ENCODE measurements at places on chromosomes 11 and 22.

DNA sequence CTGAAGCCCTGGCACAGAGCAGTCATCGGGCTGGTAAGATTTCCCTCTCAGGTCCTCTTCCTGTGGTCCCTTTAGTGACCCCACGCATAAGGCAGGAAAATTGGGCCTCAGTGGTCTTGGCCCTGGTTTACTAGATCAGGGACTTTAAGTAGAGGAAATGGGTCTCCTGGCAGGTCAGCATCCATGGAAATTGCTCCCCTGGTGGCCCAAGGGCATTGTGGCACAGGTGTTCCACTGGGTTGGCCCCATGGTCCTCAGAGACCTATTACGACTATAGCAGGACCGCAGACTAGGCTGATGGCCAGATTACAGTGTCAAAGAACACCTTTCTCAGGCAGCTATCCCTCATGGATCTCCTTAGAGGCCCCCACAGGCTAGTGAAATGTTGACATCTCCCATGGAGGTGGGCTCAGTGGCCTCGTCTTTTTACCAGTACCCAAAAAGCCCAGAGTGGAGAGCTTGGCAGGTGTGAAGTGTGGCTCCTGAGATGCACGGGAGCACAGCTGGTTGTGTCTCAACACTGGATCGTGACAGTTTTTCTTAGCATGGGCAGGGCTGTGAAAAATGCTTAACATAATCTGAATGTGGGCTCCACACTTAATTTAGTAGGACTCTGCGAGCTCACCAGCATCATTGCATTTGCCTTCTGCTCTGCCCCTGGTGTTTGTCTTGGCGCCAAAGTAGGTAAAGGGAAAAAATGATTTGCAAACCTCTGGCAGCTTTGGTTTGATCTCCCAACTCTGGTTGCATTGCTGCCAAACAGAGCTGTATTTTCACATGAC, 74.2 kb downstream of the ZBTB16 start:
- no peak for DNase-seq

GRCh38 chr22:48782811-48783511, 1044.7 kb downstream of the BRD1 start:
- no peak for DNase-seq

DNA sequence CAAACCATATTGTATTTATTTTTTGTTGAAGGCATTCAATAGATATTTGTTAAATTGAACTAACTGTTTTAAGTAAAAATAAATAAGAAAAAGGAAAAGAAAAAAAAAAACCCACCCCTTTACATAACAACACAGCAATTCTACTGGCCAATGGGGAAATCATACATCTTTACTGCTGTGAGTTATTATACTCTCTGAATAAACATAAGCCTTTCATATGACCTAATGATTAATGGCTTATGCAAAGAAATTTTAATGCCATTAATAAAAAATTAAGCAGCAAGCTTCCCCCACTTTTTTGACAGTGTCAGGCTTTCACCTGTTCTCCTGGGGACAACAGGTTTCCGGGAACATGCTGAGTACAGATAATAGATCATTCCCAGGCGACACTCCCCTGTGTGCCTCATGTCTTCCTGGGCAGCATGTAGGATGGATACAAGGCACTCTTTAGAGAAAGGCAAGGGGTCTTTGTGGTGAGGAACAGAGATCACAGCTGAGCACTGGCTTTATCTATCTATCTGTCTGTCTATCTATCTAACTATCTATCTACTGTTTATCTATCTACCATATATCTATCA, 676.0 kb downstream of the NTM start:
- DNase-seq, result no peak

- DNase-seq, result no peak
These were observed 153.4 kb upstream of the CADM1 start for GRCh38 chr11:115657586-115657985.

- no peak for DNase-seq
These were observed at the start of gene PVALB for GRCh38 chr22:36816636-36817524. Gene PVALB, minus strand, starts transcription at chr22:36817035. Its CDS starts 30 bp downstream, at chr22:36817005.

- no peak for DNase-seq
These were observed 21.8 kb upstream of the EIF3M start for GRCh38 chr11:32561835-32562234.

DNA sequence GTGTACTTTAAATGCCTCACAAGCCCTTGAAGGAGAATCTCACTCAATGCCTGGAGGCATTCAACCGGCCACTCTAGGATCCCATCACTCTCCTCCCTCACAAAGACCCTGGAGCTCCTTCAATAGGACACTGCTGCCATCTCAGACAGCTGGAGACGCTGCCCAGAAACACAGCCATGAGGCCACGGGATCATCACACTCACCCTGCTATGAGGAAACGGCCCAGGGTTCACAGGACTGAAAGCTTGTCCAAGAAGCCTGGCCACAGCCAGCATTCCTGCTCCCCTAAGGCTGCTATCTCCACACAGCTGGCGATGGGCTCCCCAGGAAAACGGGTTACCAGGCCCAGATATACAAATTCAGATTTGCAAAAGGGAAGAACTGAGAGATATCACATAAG, 13.2 kb downstream of the CARS1 start:
- no peak for DNase-seq

GRCh38 chr11:45885274-45885920, at the start of gene MAPK8IP1:
Gene MAPK8IP1, plus strand, starts transcription at chr11:45885651. Its CDS starts 170 bp downstream, at chr11:45885821.
- DNase-seq, result peak; percentile 24

- DNase-seq, result no peak
These were observed 2.6 kb downstream of the SPATA19 start for GRCh38 chr11:133842730-133843129.

GRCh38 chr22:25880524-25880923, 138.5 kb downstream of the MYO18B start:
- DNase-seq, result no peak

GRCh38 chr11:69446108-69446507, 35.4 kb upstream of the LINC01488 start:
- DNase-seq, result no peak

DNA sequence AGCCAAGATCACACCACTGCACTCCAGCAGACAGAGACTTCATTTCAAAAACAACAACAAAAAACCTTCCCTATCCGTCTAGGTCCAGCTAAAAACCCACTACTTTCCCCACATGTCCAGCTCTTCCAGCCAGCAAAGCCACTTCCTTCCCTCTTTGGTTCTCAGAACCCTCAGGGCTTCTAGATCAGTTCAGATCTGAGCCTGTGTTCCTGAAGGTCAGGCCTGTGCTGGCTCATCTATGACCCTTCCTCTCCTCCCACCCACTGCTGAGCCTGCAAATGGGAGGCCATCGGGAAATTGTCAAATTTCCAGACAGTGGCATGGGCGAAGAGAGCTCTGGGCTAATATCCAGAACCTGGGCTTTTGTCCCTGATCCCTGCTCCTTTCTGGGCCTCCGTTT, 37.8 kb downstream of the SLCO2B1 start:
- no peak for DNase-seq

DNA sequence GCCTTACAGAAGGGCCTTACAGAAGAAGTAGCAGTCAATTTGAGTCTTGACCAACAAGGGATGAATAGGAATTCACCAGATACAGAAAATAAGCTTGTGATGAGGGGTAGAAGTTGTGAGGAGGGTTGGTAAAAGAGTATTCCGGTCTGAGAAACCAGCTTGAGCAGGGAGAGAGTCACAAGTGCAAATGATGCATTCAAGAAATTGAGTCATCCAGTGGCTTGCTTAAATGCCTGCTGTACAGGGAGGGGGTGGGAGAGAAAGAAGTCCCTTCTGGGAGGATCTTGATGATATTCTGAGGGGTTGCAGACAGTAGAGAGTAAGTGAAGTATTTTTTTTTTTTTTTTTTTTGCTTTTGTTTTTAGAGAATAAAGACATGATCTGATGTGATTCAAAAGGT, 9.2 kb downstream of the CCKBR start:
- no peak for DNase-seq

DNA sequence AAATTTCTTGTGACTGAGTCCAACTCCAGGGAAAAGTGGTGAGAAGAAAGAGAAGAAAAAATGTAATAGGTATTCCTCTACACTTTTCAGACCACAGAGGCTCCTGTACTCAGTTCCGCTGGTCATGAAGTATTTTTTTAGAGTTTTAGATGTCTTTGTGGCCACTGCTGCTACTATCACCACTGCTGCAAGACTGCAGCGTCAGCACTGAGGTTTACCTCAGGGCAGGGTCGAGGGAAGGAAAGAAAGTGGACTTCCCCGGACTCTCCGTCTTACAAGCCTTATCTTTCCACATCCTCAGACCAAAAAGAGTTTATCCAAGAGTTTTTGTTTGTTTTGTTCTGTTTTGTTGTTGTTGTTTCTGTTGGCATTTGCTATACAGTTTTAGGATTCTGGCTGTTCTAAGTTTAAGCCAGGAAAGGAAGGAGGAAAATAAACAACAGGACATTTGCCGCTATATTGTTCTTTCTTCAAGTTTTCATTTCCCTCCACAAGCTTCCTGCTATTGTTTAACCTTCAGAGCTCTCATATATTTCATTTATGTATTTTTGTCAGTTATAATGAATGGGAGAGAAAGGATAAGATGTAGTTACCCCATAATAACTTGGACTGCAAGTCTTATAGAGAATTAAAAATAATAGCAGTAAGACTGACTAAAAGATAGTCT, 919.3 kb downstream of the NTM start:
- DNase-seq, result no peak

- no peak for DNase-seq
These were observed 26.6 kb downstream of the PARVA start for GRCh38 chr11:12403997-12404350.

- DNase-seq, result no peak
These were observed 12.5 kb downstream of the CCDC34 start for GRCh38 chr11:27350511-27350910.

DNA sequence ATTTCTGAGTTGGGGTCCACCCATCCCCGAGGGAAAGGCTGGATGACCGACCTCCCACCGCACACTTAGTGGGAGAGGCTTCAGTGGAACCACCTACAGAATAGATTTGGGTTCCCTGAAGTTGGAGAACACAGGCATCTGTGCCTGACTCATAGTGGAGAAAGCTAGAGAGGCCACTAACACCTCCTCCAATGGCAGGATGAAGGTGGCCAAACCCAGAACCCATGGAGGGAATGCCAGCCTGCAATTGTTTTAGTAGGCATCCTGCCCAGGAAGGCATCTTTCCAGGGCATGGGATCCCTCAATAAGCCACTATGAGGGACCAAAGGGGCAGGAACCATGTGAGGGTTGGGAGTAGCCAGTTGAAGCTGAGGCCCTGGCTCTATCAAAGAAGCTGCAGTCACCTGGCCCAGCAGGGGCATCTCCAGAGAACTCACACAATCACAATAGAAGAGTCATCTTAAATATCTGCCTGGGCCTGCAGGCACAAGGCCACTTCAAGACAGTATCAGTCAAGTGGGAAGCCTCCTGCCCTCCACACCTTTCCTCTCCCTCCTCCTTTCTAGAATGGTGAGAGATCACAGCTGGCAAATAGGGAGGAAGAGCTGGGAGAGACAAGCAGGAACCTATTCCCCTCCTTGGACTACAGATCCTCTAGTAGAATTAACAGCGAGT, 124.1 kb upstream of the CSNK2A3 start:
- DNase-seq, result no peak

DNA sequence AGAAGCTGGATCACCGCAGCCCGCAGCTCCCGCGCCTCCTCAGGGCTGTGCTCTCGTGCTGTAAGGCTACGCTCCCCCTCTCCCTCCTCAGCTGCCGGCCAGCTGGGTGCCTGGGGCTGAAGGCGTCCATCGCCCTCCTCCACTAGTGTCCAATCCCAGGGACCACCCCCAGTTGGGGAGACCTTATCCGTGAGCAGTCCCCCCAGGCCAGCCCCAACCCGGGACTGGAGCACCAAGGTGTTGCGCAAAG, 1.2 kb downstream of the AP5B1 start:
- no peak for DNase-seq

DNA sequence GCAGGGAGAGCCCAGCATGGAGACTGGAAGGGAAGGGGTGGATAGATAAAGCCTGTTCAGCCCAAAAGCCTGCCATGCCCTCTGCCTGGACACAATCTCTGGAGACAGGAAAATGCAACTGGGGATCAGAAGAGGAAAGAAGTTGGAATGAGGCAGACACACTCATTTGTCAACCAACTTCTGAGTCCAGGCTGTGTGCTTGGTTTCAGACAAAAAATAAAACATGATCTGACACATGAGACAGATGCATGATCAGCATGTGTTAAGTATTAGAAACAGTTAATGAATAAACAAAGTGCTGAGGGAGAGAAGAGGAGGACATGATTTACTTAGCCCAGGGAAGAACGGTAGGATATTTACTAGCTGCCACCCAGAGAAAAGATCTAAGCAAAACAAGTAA, 839 bp downstream of the LRRN4CL start:
- DNase-seq, result no peak

DNA sequence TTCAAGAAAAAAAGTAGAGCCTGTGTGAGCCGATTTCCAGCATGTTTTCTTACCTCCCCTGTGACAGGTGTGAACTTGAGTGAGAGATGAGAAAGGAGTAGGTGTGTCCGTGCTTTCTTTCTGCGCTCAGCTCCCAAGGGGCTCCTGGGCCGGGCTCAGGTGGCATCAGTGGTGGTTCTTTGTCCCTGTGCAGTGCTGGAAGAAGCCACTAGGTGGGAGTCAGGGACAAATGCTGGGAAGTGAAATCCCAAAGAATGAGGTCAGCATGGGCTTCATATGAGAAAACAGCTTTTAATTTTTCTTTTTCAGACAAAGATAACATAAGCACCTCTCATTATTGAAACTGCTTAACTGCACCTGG, 57.8 kb downstream of the PPFIBP2 start:
- DNase-seq, result no peak

GRCh38 chr22:19063581-19064353, 58.4 kb downstream of the DGCR2 start:
- DNase-seq, result no peak

DNA sequence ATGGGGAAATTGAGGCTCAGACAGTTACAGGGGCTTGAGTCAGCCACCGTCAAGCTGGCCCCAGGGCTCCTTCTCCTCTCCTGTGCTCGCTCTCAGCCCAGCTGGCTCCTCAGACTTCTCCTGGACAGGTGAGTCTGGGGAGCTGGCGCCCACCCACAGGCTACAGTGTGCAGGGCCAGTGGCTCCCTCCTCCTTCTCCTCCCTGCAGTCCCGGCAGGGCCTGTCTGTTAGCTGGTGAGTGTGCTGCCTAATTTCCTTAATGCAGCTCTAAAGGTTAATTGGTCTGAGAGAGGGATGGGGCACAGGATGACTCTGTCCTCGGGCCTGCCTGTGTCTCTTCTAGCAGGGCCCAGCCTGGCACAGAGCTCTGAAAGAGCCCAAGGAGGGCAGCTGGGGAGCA, 31.7 kb downstream of the LMO1 start:
- no peak for DNase-seq

DNA sequence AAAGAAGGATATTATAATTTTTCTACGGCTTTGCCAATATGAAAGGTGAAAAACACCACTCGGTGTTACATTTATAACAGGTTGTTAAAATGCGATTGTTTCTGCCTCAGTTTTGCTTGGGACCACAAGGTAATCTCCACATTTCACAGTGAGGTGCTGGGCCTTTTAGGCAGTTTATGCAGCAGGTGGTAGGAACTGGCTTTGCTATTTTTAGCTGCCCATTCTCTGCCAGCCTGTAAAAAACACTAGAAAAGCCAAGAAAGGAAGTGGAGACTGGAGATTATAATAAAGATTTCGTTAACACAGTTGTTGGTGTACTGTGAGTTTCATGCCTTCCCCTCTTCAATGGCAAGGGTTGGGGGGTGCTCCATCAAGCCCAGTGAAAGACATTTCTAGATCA, 8.0 kb upstream of the MRPL16 start:
- no peak for DNase-seq

- peak; percentile 20 for DNase-seq
These were observed 2.9 kb downstream of the KLHL35 start for GRCh38 chr11:75429902-75430713.
